ENCODE measurements at places on chromosomes 2 and 18.

DNA sequence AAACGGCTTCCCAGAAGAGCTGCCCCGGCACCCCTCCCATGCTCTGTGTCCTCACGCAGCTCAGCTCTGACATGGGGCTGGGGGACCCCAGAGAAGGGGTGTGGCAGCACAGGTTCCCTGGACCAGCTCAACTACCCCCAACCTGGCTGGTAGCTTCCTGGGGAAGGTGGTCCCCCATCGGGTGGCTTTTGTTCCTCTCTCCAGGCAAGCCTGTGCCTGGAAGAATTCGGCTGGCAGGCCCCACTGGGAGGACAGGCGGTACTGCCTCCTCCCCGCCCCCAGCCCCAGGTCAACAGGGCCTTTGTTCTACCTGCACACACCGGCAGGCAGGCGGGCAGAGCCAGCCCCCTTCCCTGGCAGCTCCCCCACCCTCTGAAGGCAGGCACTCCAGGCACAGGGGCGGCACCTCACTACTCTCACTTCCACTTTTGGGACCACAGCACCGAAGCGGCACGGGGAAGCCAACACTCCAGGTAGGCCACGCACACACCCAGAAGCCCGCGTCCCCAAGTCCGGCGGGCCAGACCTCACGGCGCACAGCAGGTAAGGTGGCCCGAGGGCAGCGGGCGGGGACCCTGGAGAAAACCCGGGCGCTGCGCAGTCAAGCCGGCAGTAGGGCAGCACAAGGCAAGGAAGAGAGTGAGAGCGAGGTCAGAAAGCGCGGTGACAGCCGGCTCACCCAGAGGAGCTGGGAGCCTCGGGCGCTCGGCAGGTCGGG, 1.3 kb downstream of the HS6ST1 start:
- peak; percentile 15 for DNase-seq

DNA sequence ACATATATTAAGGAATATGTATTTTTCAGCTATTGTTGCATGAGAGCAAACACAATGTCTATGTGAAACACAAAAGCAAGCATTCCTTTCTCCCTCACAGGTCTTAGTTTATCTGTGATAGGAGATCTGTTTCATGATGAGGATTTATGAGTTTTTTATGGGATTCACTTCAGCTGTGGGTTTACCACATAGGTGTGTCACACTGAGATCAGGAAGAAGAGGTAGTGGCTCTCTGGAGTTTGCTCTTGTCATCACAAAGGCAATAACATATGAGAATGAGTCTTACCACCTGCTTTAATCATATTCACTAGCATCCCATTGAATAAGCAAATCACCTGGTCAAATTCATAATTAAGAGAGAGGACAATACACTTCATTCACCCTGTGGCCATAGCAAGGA, 960.3 kb upstream of the SLC39A10 start:
- DNase-seq: no peak

GRCh38 chr2:88006912-88007439, 9.4 kb downstream of the RNU2-63P start:
- DNase-seq: no peak

DNA sequence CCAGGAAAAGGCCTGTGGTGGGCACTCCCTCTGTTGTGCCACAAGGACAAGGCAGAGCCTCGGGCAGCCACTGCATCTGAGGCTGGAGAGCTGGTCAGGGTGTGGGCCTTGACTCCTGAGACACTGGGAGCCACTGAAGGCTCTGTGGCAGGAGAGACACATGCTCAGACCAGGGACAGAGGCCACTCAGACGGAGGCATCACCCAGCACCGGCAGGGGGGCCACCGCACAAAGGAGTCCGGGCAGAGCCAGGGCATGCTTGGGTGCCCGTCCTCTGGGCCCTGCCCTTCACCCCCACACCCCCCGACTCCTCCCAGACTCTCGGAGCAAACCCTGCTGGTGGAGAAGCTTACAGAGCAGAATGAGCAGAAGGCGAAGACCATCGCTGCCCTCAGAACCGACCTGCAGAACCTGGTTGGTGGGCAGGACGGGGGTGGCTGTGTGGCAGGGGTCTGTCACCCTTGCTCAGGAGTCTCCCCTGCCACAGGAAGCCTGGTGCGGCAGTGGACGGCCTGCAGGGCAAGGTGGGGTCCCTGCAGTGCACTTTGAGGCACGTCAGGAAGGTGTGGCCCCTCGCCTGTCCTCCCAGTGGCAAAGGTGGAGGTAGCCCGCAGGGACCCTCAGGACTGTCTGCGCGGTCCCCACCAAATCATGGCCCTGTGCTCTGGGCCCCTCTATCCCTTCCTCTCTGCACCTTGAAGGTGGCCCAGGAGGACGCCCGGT, 26.0 kb downstream of the CROCC2 start:
- peak; percentile 8 for DNase-seq

GRCh38 chr18:37486848-37487247, 78.8 kb downstream of the CELF4 start:
- no peak for DNase-seq

DNA sequence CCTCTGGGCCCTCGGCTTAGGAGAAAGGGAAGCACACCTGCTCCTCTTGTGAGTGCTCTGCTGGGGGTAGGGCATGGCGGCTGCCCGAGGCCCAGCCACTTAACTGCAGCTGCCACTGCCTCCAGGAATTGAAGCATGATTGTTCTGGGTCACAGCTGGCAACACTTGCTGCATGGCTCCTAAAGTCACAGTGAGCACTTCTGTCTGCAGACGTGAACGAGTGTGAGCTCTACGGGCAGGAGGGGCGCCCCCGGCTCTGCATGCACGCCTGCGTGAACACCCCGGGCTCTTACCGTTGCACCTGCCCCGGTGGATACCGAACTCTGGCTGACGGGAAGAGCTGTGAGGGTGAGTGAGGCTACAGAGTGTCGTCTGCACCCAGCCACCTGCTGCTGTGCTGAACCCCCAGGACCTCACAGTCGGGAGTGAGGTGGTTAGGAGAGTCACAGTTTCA, 44.4 kb downstream of the FBLN7 start:
- no peak for DNase-seq

- DNase-seq: no peak
Observed at GRCh38 chr2:234710587-234710986, 213.7 kb upstream of the ARL4C start.

DNA sequence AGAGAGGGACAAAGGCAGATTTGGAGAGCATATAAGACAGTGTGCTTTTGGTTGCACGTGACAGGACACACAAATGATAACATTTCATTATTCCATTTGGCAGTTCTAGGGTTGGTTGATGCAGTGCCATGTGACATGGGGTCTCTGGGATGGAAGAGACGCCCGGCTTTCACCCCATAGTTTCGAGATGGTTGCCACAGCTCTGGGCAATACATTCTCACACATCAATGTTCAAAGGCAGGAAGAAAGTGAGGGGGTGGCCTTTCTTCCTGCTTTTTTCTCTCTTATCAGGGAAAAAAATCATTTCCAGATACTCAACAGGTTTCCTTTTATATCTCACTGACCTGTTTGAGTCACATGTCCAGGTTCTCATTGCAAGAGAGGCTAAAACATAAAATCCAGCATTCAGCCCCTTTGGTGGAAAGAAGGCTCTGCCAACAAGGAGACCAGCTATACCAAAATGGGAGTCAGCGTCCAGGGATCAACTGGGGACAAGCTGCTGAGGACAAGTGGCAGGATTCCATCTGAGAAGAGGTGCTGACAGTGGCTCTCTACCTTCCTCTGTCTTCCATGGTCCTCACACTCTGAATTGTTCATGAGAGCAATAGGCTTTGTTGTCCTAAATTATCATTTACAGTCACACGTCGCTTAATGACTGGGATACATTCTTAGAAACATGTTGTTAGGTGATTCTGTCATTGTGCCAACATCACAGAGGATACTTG, 29.1 kb upstream of the ANKRD44 start:
- no peak for DNase-seq

DNA sequence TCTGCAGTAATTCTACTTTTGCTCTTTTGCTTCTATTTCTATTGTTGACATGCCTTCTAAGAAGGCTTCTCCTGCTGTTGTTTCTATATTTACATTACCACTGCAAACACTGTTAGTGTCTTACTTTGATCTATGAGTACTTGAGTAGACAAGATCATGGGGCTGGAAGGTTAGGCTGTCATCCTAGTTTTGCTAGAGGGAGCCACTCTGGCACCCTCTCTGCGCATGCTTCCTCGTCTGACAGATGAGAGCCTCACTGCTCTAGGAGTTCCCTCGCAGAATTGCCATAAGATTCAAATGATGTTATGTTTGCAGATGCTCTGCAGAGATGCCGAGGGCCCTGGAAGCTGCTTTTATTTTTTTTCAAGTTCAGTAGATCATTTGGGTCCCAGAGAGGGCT, 185.6 kb downstream of the RNF144A start:
- no peak for DNase-seq

DNA sequence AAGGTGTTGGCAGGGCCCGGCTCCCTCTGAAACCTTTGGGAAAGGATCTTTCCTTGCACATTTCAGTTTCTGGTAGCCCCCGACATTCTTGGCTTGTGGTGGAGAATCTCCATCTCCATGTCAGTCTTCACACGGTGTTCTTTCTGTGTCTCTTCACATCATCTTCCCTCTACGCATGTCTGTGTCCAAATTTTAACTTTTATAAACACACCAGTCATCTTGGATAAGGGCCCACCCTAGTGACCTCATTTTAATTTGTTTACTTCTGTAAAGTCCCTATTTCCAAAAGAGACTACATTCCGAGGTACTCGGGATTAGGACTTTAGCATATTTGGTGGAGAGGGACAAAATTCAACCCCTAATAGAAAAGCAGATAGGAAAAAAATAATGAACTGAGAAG, 138.4 kb downstream of the GALNT3 start:
- DNase-seq: no peak

- DNase-seq: no peak
Observed at GRCh38 chr2:20838016-20838415, 15.1 kb upstream of the LDAH start.

- no peak for DNase-seq
Observed at GRCh38 chr2:33859176-33859575, 260.1 kb upstream of the FAM98A start.

GRCh38 chr2:138190999-138191398, 226.7 kb downstream of the HNMT start:
- DNase-seq: no peak

DNA sequence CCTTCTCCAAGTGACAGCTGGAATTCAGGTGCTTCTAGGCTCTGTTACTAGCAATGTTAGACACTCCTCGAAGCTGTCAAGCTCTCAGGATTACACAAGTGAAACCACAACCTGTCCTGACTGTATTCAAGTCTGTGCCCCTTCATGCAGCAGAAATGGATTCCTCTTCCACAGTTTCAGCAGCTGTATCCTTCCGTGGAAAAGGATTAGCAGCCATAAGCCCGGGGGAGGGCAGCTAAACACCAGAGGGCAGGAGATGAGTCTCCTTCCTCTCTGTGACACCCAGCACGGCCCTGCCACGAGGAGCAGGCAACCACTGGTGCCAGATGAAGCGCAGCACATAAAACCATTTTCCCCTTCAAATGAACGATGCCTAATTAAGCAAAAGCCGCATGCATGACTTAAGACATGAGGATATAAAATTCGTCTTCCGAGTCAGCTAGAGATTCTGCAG, 1.2 kb downstream of the ST3GAL5 start:
- peak; percentile 27 for DNase-seq

DNA sequence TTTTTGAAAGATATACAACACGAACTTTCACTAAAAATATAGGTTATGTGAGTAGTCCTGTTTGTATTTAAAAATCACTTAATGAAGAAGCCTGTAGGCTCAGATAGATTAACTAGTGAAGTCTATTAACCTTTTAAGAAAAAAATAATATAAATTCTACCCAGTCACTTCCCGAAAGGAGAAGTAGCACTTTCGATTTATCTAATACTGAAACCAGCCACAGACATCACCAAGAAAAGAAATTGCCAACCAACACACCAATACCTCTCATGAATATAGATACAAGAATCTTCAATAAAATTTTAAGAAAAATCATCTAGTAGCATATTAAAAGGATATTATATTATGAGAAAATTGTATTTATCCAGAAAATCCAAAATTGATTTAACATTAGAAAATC, 160.5 kb downstream of the GALNT13 start:
- no peak for DNase-seq

DNA sequence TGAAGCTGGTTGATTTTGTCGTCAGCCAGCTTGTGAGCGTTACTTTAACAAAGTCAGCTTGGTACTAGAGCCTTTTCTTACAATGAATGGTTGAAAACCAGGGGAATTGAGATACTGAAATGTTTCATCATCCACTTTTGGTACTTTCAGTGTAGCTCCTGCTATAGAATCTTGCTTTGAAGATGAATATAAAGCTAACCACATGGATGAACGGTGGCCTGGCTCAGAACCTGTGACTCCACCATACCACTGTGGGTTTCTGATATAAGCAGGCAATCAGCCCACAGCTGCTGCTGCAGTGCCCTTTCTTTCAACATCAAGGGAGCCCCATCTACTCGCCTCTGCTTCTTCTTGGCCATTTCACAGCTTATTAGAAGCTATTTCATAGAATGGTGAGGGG, 53.2 kb upstream of the GPR45 start:
- no peak for DNase-seq

DNA sequence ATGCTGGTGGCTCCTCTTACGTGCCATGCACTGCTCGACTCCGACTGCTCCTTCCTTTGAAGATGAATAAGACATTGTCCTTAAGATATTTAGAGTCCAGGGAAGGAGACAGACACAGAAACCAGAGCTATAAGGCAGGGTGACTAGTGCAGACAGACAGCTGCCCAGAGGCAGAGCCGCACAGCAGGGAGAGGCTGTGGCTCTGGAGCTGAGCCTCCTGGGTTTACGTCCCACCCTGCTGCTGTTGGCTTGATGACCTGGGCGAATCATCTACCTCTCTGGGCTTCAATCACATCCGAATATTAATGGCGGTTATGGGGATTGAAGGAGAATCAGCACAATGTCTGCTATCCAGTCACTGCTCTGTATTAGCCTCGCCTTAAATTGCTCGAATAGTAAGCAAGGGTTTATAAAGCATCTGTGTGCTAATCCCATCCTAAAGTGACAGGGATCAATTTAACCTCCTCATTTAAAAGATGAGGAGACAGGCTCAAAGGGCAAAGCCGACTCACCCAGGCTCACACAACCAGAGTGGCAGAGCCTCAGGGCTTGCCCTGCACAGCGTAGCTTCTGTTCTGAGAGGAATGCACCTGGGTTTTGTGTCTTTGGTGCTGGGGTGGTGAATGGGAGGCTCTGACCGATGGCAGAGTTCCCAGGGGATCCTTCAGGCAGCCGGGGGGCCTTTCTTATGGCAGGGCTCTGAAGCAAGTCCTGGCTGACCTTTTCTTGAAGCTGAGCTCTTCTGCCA, 284.1 kb downstream of the MYCN start:
- DNase-seq: no peak

Data from tibial nerve (tissue), 4 donors.